C1 segment of cervical spinal cord (tissue), 14 donors: ENCODE measurements at places on chromosomes 6 and 20.

GRCh38 chr20:2564406-2564805, 28.0 kb downstream of the TMC2 start:
- DNase-seq = no peak

GRCh38 chr20:19407196-19407595, 194.8 kb downstream of the SLC24A3 start:
- DNase-seq = no peak

DNA sequence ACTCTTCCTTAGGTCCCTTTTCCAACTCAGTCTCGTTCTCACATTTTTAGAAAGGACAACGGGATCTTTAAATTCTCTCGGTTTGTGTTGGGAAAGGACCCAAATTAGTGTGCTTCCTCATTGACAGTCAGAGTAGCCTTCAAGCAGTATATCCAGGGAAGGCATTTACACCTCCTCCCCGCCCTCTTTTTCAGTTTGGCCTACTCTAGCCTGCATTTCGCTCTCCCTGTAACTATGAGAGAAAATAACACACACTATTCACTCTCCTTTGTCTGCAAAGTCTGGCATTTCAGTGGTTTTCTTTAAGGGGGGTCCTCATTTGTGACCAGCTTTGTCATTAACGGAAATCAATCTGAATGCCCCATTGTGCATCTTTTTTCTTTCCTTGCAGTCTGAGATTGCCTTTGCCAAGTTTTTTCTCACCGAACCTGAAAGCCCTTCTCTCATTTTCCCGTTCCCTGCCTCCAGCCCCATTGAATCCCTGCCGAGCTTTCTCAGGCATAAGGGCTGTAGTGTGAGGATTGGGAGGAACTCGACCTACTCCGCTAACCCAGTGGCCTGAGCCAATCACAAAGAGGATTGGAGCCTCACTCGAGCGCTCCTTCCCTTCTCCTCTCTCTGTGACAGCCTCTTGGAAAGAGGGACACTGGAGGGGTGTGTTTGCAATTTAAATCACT, 393 bp upstream of the FABP7 start:
- peak; percentile 28 for DNase-seq

- DNase-seq = no peak
Measured at GRCh38 chr6:11851387-11851786, 72.8 kb upstream of the ADTRP start.

DNA sequence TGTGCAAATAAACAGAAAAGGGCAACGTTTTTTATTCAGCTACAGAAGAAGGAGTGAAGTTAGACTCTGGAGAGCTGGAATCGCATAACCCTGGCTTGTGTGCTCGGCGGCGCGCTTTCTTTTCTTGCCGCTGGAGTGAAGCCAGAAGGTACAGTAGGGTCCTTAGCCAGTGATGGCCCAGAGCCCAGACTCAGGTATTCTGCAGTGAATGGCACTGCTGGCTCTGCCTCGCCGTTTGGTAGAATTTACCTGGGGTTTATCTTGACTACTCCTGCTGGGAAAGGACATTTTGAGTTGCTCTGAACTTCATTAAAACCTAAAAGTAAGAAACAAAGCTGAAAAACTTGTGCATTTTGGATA, 56.9 kb upstream of the TIAM2 start:
- no peak for DNase-seq

GRCh38 chr20:25503936-25504335, 81.4 kb downstream of the NINL start:
- no peak for DNase-seq

DNA sequence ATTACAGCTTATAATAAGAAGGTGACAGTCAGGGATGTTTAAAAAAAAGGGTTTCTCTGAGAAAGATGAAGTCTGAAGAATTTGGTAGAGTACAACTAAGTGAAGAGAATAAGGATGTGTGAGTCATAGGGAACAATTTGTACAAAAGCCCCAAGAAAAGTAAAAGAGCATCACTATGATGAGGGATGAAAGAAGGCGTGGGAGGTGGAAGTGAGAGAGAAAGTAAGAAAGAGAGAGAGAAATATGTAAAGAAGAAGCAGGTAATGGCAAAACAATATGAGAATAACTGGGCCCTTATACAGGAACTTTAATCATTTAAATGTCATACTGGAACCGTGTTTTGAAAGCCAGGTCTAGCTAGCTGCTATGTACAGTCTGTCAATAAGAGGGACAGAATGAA, 179.4 kb downstream of the ASCC3 start:
- DNase-seq = no peak
